ENCODE measurements at places on chromosomes 2 and 18.

DNA sequence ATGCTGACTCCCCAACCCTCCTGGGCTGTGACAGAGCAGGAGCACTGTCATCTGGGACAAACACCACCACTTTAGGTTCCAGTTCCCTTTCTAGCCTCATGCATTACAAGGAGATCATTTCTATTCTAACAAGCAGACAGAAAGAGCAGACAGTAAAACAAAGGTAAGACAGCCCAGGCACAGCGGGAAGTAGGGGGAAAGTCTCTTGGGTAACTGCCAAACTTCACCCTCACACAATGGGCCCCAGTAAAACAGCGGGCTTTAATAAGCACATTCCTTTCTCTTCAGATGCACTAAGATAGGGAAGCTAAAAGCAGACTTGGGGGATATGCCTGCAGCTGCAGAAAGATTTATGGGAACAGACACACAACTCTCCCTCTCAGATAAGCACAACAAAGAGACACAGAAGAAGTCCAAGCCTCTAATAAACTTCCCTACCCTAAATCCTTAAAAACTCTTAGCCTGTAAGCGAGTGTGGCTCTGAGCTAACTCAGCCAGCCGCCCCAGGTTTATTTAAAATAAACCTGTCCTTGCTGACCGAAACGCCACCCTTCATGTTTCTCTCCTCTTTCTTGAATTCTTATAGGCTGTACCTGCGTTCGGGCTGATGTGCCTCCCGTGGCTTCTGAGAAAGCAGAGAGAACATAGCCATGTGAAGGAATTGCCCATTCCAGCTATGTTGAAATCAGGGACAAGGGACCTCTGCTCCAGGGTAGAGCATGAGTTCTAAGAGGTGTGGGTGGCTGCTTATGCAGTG is 726.8 kb upstream of the DDX18 start:
- H3K4me1 ChIP-seq, result no peaks in the 10 kb centered on the region
- no peak for DNase-seq
- H3K27me3 ChIP-seq, result no peaks in the 10 kb centered on the region
- H3K36me3 ChIP-seq, result no peaks in the 10 kb centered on the region
- no peak overlapping the region for H3K27ac ChIP-seq

- H3K27ac ChIP-seq, result no peak overlapping the region
- no peak overlapping the region for H3K4me3 ChIP-seq
- peaks cover 4% of the 10 kb centered on the region for H3K36me3 ChIP-seq
- H3K4me1 ChIP-seq, result no peaks in the 10 kb centered on the region
Measured at GRCh38 chr2:86216575-86217555, 17.6 kb downstream of the MRPL35 start.

DNA sequence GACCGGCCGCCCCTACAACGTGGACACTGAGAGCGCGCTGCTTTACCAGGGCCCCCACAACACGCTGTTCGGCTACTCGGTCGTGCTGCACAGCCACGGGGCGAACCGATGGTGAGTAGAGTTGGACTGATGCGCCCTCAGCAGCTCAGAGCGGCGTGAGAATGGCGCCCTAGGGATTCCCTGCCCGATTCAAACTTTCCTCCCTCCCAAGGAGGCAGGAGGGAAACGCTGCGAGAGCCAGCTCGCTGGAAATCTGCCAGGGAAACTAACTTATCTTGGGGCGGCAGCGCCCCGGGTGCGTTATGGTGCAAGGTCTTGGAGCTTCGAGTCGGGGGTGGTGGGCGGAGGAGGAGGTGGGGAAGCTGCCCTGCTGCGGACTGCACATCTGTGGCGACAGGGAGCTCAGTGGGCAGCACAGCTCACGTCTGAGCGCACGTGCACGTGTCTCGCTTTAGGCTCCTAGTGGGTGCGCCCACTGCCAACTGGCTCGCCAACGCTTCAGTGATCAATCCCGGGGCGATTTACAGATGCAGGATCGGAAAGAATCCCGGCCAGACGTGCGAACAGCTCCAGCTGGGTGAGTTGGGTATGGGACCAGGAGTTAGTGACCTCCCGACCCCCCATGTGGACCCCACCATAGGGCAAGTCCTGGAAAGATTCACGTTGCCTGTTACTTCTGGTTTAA is 697 bp downstream of the ITGA4 start:
- peak; percentile 35 for DNase-seq
- H3K27ac ChIP-seq, result no peak overlapping the region
- no peaks in the 10 kb centered on the region for H3K36me3 ChIP-seq
- 0 out of 2 replicates have a peak, but pooled peaks cover 2% of the 10 kb centered on the region for H3K4me1 ChIP-seq

DNA sequence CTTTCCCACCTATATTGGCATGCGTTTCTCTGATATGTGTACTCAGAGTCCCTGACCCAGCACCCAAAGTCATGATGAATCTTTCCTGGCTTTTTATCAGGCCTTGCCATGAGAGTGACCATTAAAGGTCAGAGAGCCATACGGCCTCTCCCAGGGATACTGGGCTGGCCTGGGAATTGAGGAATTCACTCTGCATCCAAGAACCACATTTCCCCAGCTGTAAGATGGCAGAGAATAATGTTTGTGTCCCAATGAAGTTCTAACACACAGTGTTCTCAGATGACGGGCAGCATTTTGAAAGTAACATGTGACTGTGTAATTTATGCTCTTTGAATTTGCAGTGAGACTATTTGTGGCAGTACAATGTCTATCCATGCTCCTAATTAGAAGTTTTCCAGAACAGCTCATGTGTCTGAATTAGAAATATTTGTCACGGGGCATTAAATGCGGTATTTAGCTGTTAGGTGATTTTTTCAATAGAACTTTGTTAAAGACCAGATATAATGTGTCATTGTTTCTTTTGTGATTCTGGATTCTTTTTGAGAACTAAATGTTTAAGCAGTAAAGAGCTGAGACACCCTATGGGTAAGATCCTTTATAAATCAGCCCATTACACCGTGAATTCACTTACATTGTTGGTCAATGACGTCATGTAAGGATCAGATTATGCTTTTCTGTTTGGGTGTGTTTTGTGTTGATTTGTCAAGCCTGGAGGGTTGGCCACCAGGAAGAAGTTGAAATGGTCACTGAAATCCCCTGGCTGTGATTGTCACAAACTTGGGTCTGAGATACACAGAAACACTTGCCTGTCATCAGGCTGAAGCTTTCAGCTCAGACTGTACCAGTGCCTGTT is 7.3 kb upstream of the SLC3A1 start:
- no peak overlapping the region for H3K27ac ChIP-seq
- H3K27me3 ChIP-seq, result no peaks in the 10 kb centered on the region
- DNase-seq, result peak; percentile 41

GRCh38 chr2:161912154-161912553 is 161.9 kb downstream of the DPP4 start:
- no peaks in the 10 kb centered on the region for H3K36me3 ChIP-seq
- H3K4me3 ChIP-seq, result no peak overlapping the region
- no peaks in the 10 kb centered on the region for H3K27me3 ChIP-seq
- DNase-seq, result no peak

DNA sequence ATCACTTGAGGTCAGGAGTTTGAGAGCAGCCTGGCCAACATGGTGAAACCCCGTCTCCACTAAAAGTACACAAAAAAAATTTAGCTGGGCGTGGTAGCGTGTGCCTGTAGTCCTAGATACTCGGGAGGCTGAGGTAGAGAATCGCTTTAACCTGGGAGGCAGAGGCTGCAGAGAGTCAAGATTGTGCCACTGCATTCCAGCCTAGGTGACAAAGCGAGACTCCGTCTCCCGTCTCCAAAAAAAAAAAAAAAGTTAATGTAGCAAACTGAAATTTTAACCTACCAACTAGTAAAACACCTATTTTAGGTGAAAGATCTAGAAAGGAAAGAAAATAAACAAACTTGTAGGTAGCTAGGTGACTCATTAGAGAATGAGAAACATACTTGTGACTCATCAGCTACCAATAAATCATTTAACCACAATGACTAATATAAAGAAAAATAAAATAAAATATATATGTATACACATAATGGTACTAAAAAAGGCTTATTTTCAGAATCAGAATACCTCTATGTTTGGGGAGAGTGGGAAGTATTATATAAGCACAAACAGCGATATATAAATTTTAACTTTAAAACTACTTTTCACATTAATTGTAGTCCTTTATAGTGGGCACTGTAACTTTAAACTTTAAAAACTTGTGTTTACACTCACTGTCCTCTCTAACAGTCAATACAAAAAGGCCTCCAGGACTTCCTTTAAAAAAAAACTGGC is 36.6 kb downstream of the DARS1 start:
- H3K27ac ChIP-seq, result no peak overlapping the region
- H3K4me1 ChIP-seq, result no peaks in the 10 kb centered on the region
- H3K27me3 ChIP-seq, result no peaks in the 10 kb centered on the region
- peaks cover 3% of the 10 kb centered on the region for H3K36me3 ChIP-seq

GRCh38 chr2:29749041-29749440 is 172.3 kb downstream of the ALK start:
- H3K4me3 ChIP-seq, result no peak overlapping the region
- H3K4me1 ChIP-seq, result peaks cover 2% of the 10 kb centered on the region
- H3K27me3 ChIP-seq, result peaks cover 7% of the 10 kb centered on the region
- no peak overlapping the region for H3K27ac ChIP-seq
- H3K36me3 ChIP-seq, result no peaks in the 10 kb centered on the region

DNA sequence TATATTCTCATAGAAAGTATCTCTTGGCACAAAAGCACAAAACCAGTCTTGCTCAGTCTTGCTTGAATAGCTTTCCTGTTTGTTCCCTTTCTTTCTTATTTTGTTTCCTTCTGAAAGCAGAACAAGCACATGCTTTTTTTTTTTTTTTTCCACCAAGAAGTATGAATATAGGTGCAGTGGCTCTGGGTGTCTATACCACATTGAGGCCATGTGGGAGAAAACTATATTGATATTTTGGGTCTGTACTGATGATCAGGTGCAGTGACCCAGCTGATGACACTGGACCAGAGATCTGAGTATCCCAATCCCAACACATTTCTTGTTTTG is 28.7 kb downstream of the GEMIN6 start:
- H3K4me1 ChIP-seq, result no peaks in the 10 kb centered on the region
- H3K36me3 ChIP-seq, result peaks cover 20% of the 10 kb centered on the region
- no peak for DNase-seq
- no peak overlapping the region for H3K27ac ChIP-seq
- H3K27me3 ChIP-seq, result no peaks in the 10 kb centered on the region
- H3K4me3 ChIP-seq, result no peak overlapping the region

DNA sequence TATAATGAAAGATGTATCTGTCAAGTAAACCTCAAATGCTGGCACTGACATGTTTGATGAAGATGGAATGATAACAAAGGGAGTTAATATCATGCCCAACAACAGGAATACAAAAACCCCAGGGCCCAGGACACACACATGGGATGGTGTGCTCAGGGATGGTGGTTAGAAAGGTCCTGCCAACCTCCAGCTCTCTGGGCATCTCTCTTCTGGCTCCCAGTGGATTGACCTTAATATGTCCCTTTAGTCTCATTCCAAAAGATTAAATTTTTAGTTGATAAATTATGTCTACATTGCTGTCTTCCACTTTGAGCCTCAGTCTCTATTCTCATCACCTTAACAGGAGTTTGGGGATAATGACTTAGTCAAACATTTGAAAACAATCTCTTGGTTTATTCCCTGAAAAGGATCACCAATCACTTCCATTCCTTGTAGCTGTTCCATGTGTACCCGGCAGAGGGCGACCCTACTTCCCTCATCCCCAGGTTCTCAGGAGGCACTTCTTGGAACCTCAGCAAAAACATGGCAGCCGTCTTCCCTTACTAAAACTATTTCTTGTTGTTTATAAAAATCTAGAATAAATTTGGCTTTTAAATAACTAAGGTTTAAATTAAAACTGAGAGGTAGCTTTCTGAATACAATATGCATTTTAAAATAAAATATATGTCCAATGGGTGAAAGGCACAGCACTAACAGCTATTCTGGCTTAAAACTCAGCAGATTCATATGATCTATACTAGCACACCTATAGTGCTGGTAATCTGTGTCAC is 29.6 kb downstream of the MCEE start:
- H3K4me3 ChIP-seq, result no peak overlapping the region
- H3K27me3 ChIP-seq, result no peaks in the 10 kb centered on the region
- no peaks in the 10 kb centered on the region for H3K36me3 ChIP-seq
- H3K27ac ChIP-seq, result no peak overlapping the region
- H3K4me1 ChIP-seq, result no peaks in the 10 kb centered on the region
- peak; percentile 70 for DNase-seq

GRCh38 chr2:75424936-75425619 is 135.7 kb downstream of the EVA1A start:
- DNase-seq, result peak; percentile 18
- no peaks in the 10 kb centered on the region for H3K36me3 ChIP-seq
- H3K27me3 ChIP-seq, result peaks cover 27% of the 10 kb centered on the region
- H3K4me1 ChIP-seq, result no peaks in the 10 kb centered on the region
- no peak overlapping the region for H3K27ac ChIP-seq

- peak overlapping the region; percentile 89 for H3K4me3 ChIP-seq
- H3K36me3 ChIP-seq, result peaks cover 18% of the 10 kb centered on the region
- peak; percentile 47 for DNase-seq
- peak overlapping the region; percentile 82 for H3K27ac ChIP-seq
Measured at GRCh38 chr18:36128530-36128870, 640 bp downstream of the SLC39A6 start.

GRCh38 chr2:238104691-238105371 is 4.7 kb downstream of the ESPNL start:
- DNase-seq, result no peak
- no peaks in the 10 kb centered on the region for H3K4me1 ChIP-seq
- H3K36me3 ChIP-seq, result no peaks in the 10 kb centered on the region
- H3K4me3 ChIP-seq, result no peak overlapping the region
- no peaks in the 10 kb centered on the region for H3K27me3 ChIP-seq

GRCh38 chr2:170485254-170486026 is 229.7 kb upstream of the SP5 start:
- no peak overlapping the region for H3K27ac ChIP-seq
- no peaks in the 10 kb centered on the region for H3K36me3 ChIP-seq

- no peak overlapping the region for H3K4me3 ChIP-seq
- H3K27ac ChIP-seq, result no peak overlapping the region
- H3K4me1 ChIP-seq, result no peaks in the 10 kb centered on the region
- peaks cover 4% of the 10 kb centered on the region for H3K27me3 ChIP-seq
- DNase-seq, result no peak
Measured at GRCh38 chr18:10497206-10497749, 28.5 kb upstream of the NAPG start.

DNA sequence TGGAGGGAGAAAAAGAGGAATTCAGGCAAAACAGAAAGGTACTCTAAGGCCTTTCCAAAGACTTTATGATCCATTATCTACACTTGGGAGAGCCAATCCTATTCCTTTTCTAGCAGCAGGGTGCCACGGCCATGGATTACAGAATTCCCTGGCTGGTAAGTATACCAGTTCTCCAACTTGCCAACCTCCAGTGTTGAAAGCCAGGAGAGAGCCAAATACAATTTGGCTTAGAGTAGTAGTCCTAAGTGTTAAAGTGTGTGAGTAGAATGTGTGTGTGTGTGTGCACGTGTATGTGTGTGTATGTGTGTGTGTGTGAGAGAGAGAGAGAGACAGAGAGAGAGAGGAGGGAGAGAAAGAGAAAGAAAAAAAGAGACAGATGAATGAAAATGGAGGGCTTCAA is 43.3 kb downstream of the WDPCP start:
- H3K4me3 ChIP-seq, result no peak overlapping the region
- H3K27ac ChIP-seq, result no peak overlapping the region
- no peaks in the 10 kb centered on the region for H3K27me3 ChIP-seq
- no peaks in the 10 kb centered on the region for H3K36me3 ChIP-seq
